NCI-H187 (cell line): ENCODE measurements at places on chromosomes 13 and 19.

DNA sequence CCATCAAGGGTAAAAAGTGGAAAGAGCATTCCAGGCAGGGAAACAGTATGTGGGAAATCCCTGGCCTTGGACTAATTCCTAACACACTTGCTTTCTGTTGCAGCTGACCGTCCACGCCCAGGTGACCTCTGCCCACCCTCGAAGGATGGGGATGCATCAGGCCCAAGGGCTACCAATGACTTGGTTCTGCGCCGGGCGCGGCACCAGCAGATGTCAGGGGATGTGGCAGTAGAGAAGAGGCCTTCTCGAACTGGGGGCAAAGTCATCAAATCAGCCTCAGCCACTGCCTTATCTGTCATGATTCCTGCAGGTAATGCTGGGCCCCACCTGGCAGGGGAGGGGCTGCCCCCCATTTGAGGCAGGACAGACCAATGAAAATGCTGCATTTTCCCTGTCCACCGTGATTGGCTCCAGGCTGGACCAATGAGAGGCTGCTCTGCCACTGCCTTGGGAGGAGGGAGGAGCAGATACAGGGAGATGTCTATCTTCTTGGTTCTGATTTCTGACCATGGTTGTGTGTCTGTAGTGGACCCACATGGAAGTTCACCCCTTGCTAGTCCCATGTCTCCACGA lies 12.6 kb downstream of the DNASE2 start:
- DNase-seq = no peak

DNA sequence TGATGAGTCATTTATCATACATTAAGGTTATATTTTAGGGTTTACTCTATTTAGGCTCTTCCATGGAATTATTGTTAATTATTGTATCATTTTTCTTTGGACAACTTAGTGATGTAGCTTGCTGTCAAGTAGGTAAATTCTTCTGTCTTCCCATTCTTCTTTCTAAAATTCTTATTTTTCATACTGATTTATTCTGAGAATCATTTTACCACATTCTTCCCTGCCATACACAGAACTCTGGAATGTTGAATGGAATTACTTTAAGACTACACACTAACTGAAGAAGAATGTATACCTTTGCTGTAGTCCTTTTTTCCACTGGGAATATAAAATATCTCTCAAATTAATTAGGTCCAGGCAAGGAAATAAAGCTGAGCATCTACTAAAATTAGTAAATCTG lies 24.5 kb upstream of the SLC7A1 start:
- no peak for DNase-seq

- DNase-seq = peak; percentile 6
Observed at GRCh38 chr13:32669030-32669646, 82.9 kb downstream of the PDS5B start.

DNA sequence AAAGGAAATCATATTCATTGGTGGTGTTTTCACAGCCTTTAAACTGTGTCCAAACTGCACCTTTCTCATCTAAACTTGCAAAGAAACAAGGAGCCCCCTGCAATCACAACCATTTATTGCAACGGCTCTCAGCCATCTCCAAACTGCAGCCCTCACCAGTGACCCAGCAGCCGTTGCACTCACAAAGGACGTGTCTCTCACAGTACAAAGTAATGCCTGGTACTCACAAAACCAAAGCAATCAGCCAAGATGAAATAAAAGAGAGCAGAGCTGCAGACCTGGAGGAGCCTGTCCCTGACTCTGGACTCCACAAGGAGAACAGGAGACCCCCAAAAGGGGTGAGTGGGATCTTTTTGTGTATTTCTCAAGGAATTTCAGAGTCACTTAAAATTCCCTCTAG lies 20.2 kb upstream of the CEACAM21 start:
- no peak for DNase-seq

DNA sequence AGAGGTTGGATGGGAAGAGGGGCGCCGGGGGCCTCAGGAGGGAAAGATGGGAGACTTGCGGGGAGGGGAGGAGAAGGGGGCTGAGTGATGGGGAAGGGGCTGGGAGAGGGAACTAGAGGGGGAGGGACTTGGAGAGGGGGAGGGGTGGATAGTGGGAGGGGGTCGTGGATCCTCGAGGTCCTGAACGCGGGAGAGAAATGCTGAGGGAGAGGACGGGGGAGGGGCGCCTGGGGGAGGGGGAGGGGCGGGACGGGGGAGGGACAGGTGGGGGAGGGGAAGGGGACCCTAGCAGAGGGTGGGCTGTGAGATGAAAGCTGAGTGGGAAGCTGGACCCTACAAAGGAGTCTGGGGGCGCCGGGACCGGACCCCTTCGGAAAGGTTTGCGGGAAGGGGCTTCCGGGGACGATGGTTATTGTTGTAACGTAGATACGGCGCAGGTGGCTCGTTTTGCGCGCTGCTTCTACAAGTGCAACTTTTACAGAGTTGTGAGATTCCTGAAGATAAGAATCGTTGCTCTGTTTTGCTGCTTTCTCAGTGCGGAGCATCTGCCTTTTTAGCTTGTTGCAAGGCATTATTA lies 418 bp downstream of the ZNF444 start:
- no peak for DNase-seq

- no peak for DNase-seq
Observed at GRCh38 chr19:16327501-16327900, 2.9 kb downstream of the KLF2 start.

DNA sequence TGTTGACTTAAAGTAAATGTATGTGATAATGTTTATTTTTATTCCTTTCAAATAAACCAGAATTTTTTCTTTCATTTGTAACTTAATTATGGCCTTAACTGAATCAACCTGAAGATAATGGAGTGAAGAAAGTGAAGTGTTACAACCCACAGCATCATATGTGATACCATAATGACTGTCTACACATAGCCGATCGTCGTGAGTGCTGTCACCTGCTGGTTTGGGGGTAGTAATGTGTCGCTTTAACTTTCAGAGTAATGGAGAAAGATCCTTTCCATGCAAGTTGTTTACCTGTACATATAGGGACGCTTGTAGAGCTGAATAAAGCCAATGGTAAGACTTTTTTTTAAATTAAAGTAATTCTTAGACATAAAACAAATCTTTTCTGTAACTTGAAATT lies 9.9 kb downstream of the CDC16 start:
- DNase-seq = no peak
